ENCODE measurements at places on chromosomes 5 and 9.

DNA sequence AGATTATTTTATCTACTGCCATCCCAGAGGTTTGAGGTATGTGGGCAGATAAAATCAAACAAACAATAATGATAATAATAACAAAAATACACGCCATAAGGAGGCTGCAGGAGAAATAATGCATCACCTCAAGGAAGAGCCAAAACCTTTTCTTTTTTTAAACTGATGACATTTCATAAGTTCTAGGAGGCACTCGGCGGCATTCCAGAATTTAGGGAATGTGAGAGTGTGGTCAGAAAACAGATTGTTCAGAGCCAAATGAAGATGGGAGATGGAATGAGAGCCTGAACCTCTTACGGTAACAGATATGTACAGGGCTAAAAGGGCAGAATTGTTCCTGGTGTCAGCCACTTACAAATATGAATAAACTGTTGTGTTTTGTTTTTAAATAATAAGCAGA lies 615.0 kb upstream of the CHD1 start:
- no peak for DNase-seq

DNA sequence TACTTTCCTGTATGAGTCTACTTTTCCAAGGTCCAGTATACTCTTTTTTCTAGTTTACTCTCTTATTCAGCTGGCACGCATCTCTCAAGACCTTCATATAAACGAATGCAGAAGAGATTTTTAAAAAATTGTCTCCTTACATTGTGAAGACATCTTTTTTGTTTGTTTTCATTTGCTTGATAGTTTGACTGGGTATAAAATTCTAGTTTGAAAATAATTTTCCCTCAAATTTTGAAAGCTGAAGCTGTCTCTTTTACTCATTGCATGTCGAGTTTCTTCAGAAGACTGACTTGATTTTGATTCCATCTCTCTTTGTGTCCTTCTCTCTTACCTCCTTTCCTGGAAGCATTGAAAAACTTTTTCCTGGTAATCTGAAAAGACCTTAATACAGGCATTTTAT lies 3.1 kb upstream of the PCDHB11 start:
- no peak for DNase-seq

GRCh38 chr5:97480313-97480712 lies 297.3 kb upstream of the RIOK2 start:
- no peak for DNase-seq

DNA sequence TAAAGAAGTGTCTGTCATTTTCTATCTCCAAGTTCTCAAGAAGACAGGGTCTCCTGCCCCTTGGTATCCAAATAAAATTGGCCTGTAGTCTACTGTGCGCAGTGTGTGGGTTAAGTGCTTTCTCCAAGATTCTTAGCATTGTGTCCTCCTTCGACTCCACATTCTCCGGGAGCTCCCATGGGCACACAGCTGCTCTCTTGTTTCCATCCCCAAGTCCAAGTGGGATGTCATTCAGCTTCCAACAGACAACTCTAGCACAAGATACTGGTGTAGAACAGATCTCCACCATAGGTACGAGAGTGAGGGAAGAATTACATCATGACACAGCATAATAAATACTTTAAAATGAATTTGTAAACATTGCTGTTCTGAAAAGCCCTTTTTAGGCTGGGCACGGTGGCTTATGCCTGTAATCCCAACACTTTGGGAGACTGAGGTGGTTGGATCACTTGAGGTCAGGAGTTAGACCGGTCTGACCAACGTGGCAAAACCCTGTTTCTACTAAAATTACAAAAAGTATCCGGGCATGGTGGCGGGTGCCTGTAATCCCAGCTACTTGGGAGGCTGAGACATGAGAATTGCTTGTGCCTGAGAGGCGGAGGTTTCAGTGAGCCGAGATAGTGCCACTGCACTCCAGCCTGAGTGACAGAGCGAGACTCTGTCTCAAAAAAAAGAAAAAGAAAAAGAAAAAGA lies 196.2 kb downstream of the C9orf152 start:
- DNase-seq: no peak

DNA sequence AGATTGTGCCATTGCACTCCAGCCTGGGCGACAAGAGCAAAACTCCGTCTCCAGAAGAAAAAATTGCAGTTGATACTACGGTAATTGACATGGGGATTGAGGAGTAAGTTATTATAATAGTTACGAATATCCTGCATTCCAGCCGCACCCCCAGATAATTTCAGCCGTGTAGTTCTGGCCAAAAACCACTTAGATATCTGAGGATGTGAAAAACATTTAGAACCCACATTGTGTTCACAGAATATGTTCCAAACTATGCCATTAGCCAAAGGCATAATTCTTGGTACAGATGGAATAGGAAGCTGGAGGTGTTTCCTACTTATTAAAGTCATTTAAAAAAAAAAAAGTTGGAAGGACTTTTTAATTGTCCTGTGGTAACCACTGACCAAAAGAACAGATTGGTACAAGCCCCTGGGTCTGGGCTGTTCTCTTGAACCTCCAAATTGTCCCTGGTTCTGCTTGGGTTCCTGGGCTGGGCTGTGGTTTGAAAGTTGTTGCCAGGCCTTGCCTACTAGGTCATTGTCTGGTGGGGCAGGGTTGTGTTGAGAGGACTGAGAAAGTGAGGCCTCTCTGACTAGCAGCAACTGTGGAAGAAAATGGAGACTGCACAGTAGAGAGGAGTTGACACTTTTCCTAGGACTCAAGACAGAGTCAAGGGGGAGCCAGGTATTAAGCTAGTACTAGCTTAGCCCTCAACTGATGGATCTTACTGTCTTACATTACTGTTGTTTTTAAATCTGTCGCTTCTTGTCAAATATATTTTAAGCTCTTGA lies 198.8 kb downstream of the NR3C1 start:
- no peak for DNase-seq

GRCh38 chr5:51652980-51653379 lies 269.7 kb downstream of the ISL1 start:
- no peak for DNase-seq

- no peak for DNase-seq
Observed at GRCh38 chr9:135739271-135740220, 37.6 kb downstream of the KCNT1 start.

- no peak for DNase-seq
Observed at GRCh38 chr5:73338256-73339050, 110.1 kb downstream of the FOXD1 start.

- no peak for DNase-seq
Observed at GRCh38 chr5:135662683-135663082, 83.9 kb upstream of the CXCL14 start.

DNA sequence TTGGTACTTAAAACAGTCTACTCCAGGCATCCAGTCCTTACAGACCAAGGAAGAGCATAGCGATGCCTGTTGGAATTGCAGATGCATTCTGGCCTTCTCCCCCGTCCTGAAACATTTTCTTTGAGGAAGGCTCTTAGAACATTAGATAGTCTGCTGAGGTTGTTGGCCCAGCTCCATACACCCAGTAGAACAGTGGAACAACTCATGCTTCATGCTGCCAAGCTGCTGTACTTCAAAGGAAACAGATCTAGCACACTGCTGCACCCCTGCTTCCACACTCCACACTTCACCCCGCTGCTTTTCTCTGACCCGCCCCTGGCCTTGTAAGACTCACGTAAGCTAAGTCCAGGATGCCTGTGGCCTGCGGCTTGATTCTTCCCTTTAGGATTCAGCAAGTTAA lies 33.4 kb upstream of the NCS1 start:
- no peak for DNase-seq

- no peak for DNase-seq
Observed at GRCh38 chr9:21316032-21316842, 11.1 kb upstream of the IFNA5 start.

DNA sequence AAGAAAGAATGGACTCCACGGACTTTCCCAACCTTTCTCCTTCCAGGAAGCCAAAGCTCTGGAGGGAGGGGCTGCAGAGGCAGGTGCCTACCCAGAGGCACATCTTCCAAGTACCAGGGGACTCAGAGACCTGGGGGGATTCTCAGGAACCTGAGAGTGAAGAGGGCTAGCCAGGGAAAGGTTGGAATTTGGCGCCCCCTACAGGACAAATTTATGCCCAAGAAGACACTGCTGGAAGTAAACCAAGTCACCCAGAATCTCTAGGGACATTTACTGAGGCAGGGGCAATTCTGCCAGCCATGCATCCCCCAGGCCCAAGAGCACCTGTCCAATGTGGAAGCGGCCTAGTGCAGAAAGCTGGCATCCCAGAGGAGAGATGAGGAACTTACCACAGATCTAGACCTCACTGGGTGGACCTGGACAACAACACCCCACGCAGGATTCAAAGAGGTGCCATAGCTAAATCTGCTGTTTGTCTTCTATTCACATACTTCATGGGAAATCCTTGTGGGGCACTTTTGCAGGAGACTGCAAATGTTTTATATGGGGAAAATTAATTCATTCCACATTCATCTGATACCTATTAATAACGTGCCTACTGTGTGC lies 25.9 kb upstream of the IDNK start:
- DNase-seq: no peak

- no peak for DNase-seq
Observed at GRCh38 chr5:152465140-152465539, 60.1 kb upstream of the NMUR2 start.

DNA sequence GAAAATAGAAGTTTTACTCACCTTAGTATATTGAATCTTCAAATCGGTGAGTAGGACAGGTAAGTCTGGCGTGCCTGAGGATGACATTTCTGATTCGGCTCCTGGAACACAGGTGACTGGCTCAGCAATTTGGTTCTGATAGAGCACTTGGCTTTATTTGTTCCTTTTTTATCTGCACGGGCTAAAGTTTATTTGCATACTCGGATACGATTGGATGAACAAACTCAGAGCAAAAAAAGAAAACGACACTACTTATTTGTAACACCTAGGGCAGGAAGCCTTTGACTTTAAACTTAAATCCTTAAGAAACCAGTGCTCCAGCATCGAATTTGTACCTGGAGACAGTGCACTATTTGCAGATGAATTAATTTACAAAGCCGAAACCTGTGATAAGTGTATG lies at the start of gene ALDH1A1:
Gene ALDH1A1 (minus strand): TSS at position 140 of the 400 bp plus-strand sequence. CDS start 53 bp downstream, at position 87.
- no peak for DNase-seq

DNA sequence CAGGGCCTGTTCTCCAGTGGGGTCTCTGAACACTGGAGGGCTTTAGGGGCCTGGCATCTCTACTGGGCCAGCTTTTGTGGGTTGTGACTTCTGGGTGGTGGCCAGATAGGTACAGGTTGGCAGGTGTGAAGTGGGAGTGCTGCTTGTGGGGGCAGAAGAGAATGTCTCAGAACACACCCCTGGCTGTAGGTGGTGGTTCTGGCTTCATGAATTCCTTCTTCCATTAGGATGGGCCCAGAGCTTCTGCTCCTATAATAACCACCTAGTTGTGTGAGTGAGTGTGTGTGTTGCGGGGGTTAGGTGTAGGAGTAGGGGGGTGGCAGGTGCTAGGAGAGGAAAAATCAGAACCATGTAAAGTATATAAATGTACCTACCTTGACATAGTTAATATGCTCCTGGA lies 1.6 kb downstream of the PDZD2 start:
- no peak for DNase-seq

- DNase-seq: peak; percentile 83
Observed at GRCh38 chr9:36665921-36666431, 93.3 kb downstream of the MELK start.

DNA sequence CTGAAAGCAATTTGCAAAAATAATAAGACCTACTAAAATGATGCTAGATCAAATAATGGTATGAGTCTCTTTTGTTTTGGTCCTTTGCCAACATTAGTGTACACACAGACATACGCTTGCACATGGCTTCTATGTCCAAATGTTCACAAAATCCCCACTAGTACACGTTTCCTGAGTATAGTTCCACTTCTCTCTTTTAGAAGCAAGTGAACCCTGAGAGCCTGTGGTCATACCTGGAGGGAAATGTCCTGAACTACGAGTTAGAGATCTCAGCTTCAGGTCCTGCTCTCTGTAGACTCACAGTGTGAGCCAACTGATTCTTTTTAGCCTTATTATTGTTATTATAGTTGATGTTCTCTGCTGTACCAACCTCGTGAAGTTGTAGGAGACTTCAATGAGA lies 47.3 kb upstream of the ACTBL2 start:
- peak; percentile 29 for DNase-seq

GRCh38 chr9:8725635-8726034 lies 926.1 kb upstream of the DMAC1 start:
- DNase-seq: no peak

DNA sequence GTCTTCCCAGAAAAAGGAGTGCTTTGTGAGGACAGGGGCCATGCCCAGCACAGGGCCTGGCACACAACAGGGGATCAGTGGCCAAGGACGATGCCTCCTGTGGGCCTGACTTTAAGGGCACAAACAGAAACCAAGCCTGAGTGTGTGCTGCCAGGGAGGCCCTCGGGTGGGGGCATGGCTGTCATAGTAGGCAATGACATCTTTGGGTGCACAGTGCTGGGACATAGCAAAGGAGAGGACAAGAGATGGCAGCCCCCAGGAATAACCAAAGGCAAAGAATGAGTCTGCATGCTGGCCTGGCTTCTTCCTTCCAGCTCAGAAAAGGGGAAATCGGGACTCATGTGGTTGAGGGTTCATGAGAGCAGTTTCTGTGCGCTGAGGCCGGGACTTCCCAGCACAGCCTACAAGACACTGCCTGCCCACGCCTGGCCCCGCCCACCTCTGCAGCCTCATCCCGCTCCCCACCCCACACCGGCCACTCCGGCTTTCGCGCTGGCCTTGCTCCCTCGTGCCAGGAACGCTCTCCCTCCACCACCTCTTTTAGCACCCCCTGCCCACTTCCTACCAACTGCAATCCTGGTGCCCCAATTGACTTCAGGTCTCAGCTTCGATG lies 13.8 kb upstream of the LHX2 start:
- DNase-seq: peak; percentile 85

DNA sequence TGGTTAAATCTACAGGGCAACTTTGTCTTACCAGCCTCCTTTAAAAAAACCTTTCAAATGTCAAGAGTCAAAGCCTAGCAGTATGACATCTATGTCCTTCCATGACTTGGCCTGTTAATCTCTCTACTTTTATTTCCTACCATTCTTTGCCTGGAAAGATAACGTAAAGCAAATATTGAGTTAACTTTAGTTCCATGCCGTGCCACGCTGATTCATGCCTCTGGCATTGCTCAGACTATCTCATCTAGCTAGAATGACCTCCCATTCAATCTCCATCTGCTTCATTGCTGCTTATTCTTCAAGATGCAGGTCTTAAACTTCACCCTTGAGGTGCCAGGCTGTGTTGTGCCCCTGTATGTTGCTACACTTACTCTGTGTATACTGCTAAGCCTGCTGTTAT lies 729.8 kb downstream of the EFNA5 start:
- DNase-seq: no peak

DNA sequence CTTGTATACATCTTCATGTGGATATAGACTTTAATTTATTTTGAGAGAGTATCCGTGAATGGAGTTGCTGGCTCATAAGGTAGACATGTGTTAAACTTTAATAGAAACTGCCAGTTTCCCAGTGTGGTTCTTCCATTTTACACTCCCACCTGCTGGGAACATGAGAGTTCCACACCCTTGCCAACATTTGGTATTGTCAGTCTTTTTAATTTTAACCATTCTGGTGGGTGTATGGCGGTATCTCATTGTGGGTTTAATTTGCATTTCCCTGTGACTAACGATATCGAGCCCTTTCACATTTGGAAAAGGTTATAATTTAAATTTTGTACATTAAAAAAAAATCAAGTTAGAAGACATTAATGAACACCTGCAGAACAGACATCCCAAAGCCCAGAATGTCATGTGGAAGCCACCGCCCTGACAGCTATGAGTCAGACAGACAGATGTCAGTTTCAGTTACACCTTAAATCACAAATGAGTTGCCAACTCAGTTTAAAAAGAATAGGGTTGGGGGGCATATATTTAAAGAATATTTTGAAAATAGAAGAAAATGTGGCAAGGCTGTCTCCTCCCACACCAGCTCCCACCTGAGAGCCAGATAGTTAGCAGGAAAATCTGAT lies 36.9 kb downstream of the ANKRD33B start:
- DNase-seq: no peak

- DNase-seq: peak; percentile 81
Observed at GRCh38 chr5:32233696-32234447, 59.8 kb upstream of the GOLPH3 start.

GRCh38 chr5:156913719-156914370 lies 49.2 kb downstream of the TIMD4 start:
- peak; percentile 75 for DNase-seq

Measured in MV-4-11 (cell line).